IMR-90 (cell line): ENCODE measurements at places on chromosomes 11 and 22.

DNA sequence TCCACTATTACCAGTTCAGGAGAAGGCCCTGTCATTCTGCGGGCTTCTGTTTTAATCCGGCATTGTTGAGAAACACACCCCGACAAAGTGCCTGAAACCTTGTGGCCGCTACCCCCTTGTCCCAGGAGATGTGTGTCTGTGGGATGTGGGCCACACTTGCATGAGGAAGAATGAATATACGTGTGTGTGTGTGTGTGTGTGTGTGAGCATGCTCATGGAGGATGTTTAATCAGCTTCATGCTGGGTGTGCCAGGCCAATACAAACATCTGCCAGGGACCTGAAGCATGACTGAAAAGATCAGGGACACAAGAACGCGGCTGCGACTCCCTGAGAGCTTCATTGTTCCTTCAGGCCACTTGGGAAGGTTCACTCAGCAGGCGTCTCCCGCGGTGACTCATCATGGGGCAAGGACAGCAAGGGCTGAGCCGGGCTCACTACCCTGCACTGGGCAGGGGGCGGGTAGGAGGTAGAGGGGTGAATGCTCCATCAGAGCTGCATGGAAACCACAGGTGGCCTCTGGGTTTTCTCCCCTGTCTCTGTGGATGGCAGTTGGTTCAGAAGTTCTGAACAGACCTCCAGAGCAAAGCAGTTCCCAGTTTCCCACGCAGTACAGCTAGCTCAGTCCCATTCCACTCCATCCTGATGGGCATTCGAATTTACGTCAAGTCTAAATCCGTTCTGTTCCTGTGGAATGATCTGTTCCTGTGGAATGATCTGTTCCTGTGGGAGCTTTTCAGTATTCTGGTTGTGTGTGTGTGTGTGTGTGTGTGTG, 7.0 kb upstream of the MALAT1 start:
- peak; percentile 98 for DNase-seq

GRCh38 chr22:31344256-31344577, 1.9 kb downstream of the PATZ1 start:
- DNase-seq: no peak

GRCh38 chr11:101583251-101584128, at the start of gene TRPC6:
Gene TRPC6 (minus strand): TSS chr11:101584007. CDS start chr11:101583503, 504 bp downstream.
- peak; percentile 47 for DNase-seq

GRCh38 chr11:72665911-72666472, 8.2 kb downstream of the PDE2A start:
- no peak for DNase-seq

DNA sequence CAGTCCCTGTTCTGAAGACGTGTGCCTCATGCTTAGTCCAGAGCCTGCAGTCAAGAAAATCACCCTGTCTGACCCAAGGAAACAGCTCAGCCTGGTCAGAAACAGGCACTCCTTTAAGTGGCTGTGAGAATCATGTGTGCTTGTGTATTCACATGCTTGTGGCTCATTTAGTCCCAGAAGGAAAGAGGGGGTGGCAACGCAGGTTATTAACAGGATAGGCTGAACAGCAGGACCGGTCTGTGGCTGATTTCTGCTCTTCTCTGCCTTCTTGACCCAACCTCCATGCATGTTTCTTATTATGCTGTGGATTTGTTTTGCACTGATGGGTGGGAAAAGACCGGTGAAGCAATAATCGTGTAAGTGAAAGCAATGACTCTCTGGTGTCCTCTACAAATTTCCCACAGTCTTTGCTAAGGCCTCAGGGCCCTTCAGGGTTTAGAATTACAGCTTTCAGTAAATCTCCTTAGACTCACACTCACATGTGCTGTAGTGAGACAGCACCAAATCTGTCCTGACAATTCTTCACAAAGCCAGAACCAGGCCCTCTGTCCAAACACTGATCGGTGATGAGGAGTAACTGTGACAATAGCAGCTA, 288.1 kb downstream of the ETS1 start:
- DNase-seq: peak; percentile 80

GRCh38 chr22:38286915-38287669, 14.3 kb upstream of the TMEM184B start:
- DNase-seq: no peak

- peak; percentile 58 for DNase-seq
Observed at GRCh38 chr11:15933886-15934625, 422.3 kb downstream of the SOX6 start.

GRCh38 chr11:65801153-65801987, 14.5 kb downstream of the OVOL1 start:
- DNase-seq: no peak

DNA sequence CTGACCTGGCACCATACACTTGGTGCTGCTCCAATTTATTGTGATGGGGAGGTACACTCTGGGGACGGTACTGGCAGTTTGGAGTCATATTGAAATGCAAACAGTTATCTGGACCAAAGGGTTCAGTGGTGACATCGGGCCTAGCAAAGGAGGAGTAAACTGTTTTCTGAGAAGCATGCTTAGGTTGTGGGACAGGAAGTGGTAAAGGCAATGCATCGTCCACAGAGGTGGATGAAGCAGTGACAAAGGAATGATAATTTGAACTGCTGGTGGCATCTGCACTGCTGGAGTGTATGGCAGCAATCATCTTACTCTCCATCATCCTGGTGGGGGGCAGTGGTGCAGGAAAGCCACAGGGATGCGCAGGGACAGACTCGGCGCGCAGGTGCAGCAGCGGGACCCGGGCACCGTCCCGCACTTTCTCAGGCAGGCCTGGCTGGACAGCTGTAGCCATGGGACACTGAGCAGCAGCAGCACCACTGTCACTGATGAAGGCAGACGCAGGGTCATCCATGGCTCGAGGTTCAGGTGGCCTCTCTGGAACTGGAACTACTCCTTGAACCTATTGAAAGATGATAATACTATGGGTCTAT, 28.0 kb upstream of the TP53AIP1 start:
- DNase-seq: no peak
